ENCODE measurements at places on chromosomes 12 and 14.

DNA sequence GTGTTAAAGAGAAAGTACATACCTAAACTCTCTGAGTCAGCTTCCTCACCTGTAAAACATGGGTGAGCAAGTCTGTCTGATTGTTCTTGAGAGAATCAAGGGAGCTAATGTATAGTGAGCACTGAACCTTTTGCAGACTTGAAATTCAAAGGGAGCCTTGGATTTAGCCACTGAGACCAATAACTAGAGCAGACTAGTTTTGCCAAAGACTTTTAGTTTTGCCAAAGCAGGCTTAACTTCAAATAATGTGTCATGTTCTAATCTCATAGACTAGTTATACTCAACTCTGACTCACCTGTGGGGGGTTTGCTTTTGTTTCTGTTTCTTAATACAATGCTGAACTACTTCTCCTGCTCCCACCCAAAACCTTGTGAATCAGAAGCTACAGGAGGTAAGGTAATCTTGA is 123.7 kb downstream of the SLC25A21 start:
- DNase-seq = no peak

DNA sequence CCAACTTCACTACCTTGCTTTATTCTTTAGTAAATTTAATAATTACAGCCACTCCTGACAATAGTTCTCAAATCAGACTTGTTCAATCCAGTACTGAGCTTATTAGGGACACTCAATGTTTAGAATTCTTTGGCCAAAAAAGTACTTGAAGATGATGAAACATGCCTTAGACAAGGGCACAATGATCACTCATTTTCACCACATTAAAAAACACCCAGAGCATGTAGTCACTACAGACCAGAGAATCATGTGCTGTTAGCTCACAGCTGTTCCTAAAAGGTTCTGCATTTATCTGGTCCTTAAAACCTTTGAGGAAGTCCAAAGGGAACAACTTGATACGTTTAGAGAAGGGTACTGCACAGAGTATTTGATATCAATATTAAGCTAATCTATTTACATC is 98.7 kb downstream of the INSM2 start:
- DNase-seq = no peak

DNA sequence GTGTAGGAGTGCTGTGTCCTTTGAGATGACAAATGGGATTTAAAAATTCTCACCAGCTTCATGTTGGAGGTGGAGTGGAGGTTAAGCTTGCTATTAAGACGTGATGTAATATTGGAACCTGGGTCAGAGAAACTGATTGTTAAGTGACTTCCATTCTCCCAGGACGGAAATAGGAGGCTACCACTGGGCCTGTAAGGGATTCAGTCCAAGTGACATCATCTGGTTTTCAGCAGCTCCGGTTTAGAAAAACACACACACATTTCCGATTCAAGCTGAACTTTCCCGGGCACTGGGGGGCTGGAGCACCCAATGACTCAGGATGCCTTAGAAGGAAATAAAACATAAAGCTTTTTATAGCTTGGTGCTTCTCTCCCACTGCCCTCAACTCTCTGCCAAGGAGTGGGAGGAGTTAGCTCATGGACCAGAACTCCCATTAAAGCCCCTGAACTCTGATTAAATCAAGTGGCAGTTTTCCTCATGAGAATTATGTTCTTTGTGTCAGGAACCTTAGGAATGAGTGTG is 12.4 kb downstream of the CALM1 start:
- no peak for DNase-seq

DNA sequence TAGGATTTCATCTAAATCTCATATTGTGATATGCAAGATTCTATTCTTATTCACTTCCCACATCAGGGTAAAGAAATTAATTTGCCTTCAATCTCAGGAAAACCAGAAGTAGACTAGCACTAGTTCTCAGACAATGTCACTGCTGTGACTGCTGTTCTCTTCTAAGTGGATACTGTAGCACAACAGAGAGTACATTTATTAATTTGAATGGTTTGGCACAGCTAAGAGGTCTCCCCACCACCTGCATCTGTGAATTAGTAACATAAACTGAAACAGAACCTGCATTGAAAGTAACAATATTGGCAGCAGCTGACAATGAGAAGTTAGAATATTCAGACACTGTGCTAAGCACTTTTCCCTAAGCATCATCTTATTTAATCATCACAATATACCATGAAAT is 253.1 kb downstream of the PDZRN4 start:
- no peak for DNase-seq

DNA sequence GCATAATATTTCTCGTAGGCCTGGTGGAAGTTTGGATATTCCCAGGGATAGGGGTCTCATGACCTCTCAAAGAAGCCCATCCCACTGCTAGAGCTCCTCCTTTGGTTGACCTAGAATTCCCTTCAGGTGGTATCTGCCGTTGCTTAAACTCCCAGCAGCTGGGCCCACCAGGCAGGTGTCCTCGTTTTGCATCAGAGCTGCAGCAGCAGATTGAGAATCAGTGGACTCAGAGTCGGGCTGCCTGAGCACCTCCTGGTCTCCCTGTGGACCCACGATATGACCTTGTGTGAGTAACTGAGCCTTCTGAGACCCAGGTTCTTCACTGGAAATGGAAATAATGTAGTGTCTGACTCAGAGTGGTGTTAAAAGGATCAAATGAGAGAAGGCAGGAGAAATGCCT is 132.7 kb downstream of the PAPOLA start:
- DNase-seq = no peak

DNA sequence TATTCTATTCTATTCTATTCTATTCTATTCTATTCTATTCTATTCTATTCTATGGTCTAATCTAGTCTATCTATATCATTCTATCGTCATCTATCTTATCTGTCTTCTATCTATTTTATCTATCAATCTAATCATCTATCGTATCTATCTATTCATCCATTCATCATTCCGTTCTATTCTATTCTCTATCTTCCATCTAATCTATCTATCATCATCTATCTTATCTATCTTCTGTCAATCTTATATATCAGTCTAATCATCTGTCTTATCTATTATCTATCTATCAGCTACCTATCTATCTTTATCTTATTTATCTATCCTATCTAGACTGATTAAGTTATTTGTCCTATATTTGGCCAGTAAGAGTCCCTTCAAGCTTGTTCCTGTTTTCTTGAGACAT is 831.5 kb upstream of the TMEM132C start:
- no peak for DNase-seq

DNA sequence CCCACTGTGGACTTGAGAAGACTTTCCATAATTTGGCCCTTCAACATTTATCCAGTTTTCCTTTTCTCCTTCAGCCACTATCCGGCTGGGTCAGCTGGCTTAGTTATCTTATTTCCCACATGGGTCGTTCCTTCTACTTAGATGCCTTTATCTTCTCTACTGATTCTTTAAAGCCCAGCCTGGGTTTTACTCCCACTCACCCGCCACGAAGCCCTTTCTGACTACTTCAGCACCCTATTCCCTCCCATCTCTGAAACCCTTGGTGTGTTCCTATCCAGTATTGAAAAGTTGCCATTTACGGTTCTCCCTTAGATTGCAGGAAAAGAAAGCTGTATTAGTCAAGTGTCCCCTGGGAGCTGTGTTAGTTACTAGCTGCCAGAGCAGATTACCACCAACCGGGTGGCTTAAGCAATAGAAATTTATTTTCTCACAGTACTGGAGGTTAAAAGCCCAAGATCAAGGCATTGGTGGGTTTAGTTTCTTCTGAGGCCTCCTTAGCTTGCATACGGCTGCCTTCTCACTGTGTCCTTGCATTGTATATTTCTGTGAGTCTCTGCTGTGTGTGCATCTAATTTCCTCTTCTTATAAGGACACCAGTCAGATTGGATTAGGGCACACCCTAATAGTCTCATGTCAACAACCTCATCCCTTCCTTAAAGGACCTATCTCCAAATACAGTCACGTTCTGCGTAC is 105.5 kb downstream of the GPATCH2L start:
- DNase-seq = no peak

DNA sequence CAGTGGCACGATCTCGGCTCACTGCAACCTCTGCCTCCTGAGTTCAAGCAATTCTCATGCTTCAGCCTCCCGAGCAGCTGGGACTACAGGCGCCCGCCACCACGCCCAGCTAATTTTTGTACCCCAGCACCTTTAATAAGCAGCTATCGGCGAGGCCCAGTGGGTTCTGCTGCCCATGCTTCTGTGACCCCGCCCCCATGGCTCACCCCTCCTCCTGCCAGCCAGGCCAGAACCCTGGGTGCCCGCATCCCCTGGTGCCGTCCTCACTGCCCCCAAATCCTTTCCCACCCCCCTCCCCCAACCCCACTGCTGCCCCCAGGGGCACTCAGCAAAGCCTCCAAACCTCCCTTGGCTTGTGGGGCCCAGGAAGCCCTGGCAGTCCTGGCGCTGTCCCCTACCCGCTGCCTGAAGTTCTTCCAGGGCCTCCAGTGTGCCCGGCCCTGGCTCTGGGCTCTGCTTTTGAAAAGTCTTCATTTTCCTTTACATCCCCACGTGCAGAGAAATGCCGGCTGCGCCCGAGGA is 14.5 kb downstream of the BAG5 start:
- DNase-seq = no peak

- DNase-seq = no peak
These were observed 10.8 kb upstream of the CDH24 start for GRCh38 chr14:23067847-23068788.

DNA sequence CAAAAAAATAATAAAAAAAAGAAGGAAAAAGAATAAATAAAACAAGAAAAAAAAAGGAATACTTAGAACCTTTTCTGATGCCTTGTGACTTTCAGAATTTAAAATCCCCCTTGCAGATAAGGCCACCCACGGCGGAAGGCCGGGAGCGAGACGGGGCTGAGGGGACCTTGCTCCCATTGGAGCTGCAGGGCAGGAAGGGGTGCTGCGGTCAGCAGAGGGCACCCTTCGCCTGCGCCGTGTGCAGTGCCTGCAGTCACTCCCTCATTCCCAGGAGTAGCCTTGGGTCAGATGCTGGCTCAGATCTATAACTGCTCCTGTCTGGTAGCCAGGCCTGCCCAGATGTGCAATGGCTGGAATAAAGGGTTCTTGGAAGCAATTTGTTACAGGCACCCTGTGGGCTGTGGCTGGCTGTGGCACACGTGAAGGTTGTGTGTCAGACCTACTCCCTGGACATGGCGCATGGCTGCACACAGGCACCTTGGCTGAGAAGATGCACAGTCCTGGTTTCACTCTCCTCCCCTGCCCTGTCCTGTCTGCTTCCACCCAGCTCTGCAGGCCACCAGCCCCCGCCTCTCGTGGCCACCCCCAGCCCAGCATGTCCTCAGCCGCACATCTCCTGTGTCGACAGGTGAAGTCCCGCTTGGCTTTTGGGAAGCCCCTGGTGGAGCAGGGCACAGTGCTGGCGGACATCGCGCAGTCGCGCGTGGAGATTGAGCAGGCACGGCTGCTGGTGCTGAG is 13.4 kb upstream of the ALDH2 start:
- no peak for DNase-seq

GRCh38 chr14:24678801-24679247 is 44.8 kb upstream of the GZMB start:
- peak; percentile 74 for DNase-seq

GRCh38 chr12:92044435-92044834 is 101.2 kb downstream of the BTG1 start:
- no peak for DNase-seq

- no peak for DNase-seq
These were observed 218.6 kb downstream of the SYT1 start for GRCh38 chr12:79083181-79083580.

DNA sequence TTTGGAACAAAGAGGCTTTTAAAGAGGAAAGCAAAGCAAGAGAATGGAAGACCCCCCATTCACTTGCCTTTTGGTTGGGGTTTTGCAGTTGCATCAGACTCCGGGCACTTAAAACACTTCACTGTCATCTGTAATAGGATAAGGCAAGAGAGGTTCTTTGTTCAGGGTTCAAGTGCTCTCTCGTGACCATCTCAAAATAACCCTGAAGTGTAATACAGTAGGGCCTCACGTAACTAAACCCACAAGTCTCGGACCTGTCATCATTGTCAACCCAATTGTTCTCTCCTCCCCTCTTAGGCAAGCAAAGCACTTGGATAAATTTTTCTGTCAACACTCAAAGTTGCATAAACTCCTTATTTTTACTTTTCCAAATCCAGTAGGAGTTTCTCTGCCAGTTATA is 26.9 kb upstream of the MYBPC1 start:
- DNase-seq = no peak

Measured in T-helper 2 cell (primary cell).